ENCODE measurements at places on chromosomes 5 and 9.

DNA sequence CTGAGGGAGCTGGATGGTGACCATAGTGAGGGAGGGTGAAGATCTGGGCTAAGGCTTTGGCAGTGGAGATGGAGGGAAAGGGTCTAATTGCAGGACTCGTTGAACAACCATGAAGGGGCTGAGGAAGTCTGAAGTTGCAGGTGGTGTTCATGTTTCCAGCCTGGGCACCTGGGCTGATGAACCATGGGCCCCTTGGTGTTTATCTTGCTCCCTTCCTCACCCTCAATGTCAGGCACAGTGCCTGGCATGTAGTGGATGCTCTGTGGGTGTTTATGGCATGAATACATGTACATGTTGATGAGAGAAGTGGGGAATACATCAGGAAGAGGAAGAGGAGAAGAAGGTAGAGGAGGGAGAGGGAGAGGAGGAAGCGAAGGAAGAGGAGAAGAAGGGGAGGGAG lies 31.3 kb upstream of the COL15A1 start:
- DNase-seq = no peak

DNA sequence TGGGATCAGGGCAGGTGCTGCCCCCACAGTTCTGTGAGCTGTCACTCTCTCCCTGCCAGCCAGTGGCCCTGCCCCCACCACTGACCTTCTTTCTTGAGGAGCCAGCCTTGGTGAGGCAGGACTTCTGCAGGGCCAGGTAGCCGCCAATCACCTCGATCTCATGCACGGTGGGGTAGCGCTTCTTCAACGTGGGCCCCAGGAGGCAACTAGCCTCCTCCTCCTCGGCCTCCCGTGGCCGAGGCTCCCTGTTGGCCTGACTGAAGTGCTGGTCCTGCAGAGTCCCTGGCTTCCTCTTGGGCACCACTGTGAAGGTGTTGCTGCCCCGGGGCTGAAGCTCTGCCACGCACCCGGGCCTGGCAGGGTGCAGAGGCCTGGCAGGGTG lies 1.6 kb downstream of the TPRN start:
- no peak for DNase-seq

- DNase-seq = no peak
Observed at GRCh38 chr9:113593682-113594281, 130.3 kb downstream of the RGS3 start.

- no peak for DNase-seq
Observed at GRCh38 chr5:68283766-68284165, 68.2 kb downstream of the PIK3R1 start.

- no peak for DNase-seq
Observed at GRCh38 chr5:166772770-166773169, 1518.7 kb upstream of the WWC1 start.

DNA sequence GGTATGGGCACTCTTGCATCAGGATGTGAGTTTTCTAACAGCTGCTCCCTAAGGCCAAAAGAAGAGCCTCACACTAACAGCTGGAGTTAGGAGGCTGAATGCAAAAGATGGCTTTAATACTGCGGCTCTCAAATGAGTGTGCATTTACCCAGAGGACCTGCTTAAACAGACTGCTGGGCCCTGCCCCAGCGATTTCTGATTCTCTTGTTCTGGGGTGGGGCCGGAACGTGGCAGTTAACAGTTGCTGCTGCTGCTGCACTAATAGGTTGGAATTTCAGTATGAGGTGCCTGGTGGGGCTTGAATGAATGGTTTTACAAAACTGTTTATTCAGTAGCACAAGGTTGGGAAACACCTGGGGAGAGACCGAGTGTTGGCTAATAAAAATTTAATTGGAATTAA lies 26.1 kb downstream of the HMGCR start:
- no peak for DNase-seq
